Esophagus mucosa (tissue), 1 donor: ENCODE measurements at places on chromosomes 12 and 14. TPM values are rescaled to one million over a fixed set of nuclear protein-coding genes. Genes with fewer than 3 reads are reported as not detected.

GRCh38 chr12:18476861-18477260, 215.5 kb downstream of the PIK3C2G start:
- no peak for ATAC-seq

- ATAC-seq, result no peak
Observed at GRCh38 chr14:71387753-71388152, 480.5 kb downstream of the PCNX1 start.

Gene PLA2G1B
- not detected for total RNA-seq

GRCh38 chr12:94157981-94158411, 9.6 kb downstream of the PLXNC1 start:
- no peak for ATAC-seq

DNA sequence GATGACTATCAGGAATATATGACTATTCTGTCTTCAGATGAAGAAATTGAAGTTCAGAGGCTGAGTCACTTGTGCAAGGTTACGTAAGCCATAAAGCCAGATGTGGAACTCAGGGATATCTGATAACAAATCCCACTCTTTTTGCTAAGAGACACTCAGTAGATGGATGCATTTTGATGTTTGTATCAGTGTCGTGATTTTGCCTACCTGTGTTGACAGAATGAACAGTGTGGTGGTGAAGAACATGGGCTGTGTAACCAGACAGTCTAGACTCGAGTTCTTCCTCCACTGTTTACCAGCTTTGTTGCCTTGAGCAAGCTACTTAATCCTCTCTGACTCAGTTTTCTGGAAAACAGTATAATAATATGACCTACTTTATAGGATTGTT, 93.9 kb downstream of the DAAM1 start:
- peak; percentile 75 for ATAC-seq

Gene ENDOU
- total RNA-seq, result 66.9 TPM

DNA sequence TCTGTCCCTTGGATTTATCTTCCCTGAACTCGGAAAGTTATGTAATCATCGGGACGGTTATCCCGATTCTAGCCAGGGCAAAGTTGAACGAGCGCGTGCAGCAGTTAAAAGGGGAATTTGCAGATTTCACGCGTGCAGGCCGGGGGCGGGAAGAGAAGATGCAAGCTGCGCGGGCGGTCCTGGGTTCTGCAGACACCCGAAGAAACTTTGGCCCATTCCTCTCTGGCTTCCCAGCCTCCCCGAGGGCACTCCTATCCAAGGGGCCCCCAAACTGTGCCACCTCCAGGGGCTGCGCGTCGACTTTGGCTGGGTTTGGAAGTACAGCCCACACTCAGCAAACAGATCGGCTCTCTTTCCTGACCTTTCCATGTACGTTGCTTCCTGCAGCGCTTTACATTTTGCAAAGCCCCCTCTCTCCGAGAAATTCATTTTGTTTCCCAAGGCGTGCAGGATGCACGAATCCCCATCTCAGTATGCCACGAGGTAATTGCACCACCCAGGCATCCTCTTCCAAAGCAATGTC, 941 bp upstream of the PPP1CC start:
- no peak for ATAC-seq

DNA sequence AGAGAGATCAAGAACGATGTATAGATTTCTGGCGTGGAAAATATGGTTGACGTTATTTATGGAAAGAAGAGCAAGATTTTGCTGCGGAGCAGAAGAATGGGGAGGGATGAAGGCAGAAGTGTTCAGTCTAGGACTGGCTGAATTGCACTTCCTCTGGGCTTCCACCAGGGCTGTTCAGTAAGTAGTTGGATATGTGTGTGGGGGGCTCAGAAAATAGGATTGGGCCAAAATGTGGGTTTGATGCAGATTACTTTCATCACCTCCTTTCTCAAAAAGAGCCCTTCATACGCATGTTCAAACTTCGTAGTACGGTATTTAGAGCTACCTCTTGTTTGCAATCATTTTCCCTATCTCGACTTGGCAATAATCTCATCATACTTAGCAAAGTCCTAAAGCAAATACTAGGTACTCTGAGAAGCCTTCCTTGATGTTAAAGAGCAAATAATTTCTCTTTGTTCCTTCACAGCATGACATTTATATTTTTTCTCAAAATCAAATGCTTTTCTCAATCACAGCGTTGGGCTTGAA, 349.4 kb downstream of the NELL2 start:
- no peak for ATAC-seq

DNA sequence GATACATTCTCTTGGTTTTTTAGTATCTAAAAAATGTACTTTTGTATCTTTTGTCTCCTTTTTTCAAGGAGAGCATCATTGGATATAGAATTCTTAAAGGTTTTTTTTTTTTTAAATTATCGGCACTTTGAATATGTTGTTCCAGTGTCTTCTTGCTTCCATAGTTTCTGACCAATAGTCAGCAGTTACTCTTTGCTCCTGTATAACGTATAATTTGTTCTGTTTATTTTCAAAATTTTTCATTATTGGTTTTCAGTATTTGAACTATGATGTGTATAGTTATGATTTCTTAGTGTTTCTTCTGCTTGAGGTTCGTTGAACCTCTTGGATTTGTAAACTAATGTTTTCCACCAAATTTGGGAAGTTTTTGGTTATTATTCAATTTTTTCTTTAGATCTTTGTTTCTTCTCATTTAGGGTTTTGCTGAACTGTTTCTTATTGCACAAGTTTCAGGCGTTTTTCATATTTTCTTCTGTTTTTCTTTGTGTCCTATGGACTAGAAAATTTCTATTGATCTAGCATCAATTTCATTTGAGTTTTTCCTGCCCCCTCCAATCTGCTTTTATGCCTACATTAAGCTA, 93.9 kb downstream of the PLBD1 start:
- ATAC-seq, result no peak

Gene ALG10B
- total RNA-seq, result 6.0 TPM

DNA sequence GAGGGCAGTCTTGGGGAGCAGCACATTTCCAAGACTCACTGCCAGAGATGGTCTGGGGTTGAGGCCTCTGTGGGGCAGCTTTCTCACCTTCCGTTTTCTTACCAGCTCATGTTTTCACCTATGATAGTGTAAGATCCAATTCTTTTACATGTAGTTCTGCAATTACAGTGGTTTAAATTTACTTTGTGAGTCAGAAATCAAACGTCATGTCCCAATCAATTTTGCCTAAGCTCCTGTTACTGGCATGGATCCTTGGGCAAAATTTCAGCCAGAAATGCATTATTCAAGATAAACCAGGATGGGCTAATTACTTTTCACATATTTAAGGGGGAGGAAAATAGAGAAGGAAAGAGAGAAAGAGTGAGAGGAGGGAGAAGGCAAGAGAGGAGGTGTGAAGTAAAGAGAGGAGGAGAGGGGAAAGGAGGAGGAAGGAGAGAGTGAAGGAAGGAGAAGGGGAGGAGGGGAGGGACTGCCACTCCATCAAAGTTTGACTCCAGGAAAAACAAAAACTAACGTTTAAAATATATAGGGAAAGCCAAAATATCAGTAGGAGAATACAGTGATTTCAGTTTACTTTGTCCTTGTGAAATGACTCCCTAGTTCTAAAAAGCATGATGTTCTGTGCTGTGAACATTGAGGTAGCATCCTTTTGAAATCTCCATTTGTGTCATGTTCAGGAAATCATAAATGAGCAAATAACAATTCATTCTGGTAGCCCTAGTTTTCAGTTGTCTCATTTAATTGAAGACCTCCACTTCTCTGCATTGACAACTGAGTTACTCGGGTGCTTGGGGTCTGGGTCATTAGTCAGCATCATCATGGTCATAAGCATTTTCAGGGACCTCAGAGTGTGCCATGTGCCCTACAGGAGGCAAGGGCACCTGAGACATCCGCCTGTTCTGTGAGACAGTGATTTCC, 3.0 kb downstream of the BMAL2 start:
- no peak for ATAC-seq

- no peak for ATAC-seq
Observed at GRCh38 chr14:83147006-83147405, 1613.4 kb upstream of the SEL1L start.

DNA sequence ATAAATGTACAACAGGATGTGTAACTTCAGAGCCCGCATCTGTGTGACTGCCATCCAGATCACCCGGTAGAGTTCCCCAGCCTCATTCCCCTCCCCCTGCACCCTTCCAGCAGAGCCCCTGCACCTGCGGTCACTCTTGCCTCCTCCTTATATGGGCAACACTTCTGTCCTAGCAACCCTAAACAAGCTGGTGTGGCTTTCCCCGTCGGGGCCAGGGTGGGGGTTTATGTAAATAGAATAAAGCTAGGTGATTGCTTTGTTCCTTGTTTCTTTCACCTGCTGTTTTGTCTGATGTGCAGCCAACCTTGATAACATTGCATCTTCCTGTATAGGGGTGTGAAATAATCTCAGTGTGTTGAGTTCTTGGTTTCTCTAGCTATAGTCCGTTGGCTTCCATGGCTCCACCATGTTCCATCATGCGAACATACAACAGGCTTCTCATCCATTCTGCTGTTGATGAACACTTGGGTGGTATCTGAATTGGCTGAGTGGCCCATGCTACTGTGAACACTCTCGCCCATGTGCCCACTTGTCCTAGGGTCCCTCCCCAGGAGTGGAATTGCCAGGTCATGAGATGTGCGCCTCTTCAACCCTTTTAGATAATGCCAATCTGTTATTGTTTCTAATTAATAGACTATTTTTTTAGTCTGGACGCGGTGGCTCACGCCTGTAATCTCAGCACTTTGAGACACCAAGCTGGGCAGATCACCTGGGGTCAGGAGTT, 102.2 kb downstream of the KIF26A start:
- no peak for ATAC-seq

- peak; percentile 90 for ATAC-seq
Observed at GRCh38 chr12:128920468-128920867, 67.2 kb downstream of the GLT1D1 start.

- no peak for ATAC-seq
Observed at GRCh38 chr12:116385486-116386217, 108.2 kb upstream of the MED13L start.

DNA sequence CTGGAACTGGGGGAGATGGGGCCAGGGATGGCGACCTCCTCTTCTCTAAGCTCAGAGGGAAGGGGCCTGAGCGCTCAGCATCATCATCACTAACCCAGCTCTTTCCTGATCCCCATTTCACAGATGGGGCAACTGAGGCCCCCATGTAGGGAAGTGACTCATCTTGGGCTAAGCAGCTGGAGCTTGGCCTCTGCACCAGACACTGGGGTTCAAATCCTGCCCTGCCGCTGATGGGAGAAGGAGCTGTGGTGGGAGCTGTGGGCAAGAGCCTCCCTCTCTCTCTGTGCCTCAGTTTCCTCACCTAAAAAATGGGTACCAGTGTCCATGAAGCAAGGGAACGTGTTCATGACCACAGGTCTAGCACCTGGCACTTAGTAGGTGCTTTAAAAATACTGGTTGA, 2.6 kb upstream of the TRPV4 start:
- no peak for ATAC-seq

Gene CCDC38
- total RNA-seq, result not detected

DNA sequence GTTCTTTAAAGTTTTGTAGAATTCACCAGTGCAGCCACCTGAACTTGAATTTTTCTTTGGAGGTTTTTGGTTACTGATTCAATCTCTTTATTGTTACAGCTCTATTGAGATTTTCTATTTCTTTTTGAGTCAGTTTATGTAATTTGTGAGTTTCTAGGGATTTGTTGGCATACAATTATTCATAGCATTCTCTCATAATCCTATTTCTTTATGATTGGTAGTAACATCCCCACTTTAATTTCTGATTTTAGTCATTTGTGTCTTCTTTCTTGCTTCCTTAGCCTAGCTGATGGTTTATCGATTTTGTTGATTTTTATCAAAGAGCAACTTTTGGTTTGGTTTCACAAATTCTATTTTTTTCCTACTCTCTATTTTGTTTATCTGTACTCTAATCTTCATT, 17.9 kb upstream of the BBS10 start:
- no peak for ATAC-seq

Gene CLEC2B
- 13.0 TPM for total RNA-seq

GRCh38 chr12:51371295-51371953, 19.8 kb downstream of the GALNT6 start:
- ATAC-seq, result peak; percentile 91

DNA sequence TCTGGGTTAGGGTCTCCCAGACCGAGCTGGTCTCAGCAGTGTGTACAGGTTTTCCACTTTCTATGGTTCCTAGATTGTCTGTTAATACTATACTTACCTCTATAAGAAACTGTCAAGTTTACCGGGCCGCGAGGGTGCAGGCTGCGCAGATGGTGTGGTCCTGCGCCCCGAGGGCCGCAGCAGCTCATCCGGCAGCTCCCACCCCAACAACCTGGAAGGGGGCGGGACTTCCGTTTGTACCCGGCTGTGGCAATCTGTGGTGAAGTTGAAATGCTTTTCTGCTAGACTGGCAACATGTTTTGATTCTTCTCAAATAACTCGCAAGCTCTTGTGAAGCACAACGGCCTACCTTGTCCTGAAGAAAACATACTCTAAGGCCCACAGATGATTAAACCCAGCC, at the start of gene CLEC9A:
CLEC9A (plus strand) TSS at position 237 of the 400 bp plus-strand sequence. CDS start 22,006 bp downstream, outside the sequence.
- no peak for ATAC-seq

DNA sequence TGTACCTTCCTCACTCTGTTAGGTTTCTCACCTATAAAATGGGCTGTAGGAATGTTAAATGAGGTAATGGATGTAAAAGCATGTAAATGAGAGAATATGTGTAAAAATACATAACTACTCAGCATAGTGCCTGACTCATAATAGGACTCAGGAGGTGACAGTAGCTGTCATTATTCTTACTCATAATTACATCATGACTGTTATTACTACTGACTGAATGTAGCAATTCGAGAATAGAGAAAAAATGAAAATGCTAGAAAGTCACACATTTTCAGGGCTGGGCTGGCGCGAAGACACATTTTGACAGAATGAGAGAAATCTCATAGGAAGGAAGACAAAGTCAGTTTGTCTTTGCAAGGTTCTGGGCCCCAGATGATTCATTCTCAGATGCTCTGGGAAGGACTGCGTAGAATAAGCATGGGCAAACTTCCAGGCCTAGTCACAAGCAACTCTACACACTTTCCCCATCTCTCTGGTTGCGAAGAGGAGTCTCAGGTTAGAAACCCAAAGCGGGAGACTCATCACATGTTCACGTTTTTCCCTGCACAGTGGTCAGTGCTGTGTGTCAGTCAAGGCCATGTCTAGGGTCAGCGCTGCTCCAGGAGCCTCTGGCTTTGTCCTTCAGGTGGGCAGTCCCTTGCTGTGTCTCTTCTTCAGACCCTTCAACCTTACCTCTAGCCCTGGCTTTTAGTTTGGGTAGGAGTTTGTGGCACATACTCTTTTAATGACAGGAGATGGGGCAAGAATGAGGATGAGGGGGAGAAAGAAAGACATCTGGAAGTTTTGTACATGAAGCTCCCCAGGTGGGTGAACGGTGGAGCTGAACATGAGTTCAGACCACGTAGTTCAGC, 8.4 kb downstream of the GPRC5A start:
- ATAC-seq, result peak; percentile 66

GRCh38 chr12:74889073-74889472, 320.6 kb downstream of the KCNC2 start:
- no peak for ATAC-seq

GRCh38 chr12:29270446-29270845, 110.5 kb downstream of the ERGIC2 start:
- ATAC-seq, result no peak

- ATAC-seq, result no peak
Observed at GRCh38 chr14:106442857-106443256, 916.5 kb downstream of the TMEM121 start.
